Calu3 (cell line): ENCODE measurements at places on chromosomes 3 and 15. TPM values are rescaled to one million over a fixed set of nuclear protein-coding genes. Genes with fewer than 3 reads are reported as not detected.

Gene CCR1
- total RNA-seq, result 0.87 and 2.2 TPM in 2 replicates

Gene C3orf49
- total RNA-seq, result not detected in 2 replicates

Gene CYP11A1
- not detected in 2 replicates for total RNA-seq

Gene SH2D7
- not detected in 2 replicates for total RNA-seq

Gene ZNF710
- total RNA-seq, result 14.3 and 15.4 TPM in 2 replicates

Gene DOCK3
- 0.19 and 0.34 TPM in 2 replicates for total RNA-seq

Gene EPHA3
- total RNA-seq, result 28.8 and 31.6 TPM in 2 replicates

Gene CKMT1A
- total RNA-seq, result 0.66 and 1.2 TPM in 2 replicates

Gene CPN2
- not detected in 2 replicates for total RNA-seq

Gene UCN2
- 0.34 and 0.94 TPM in 2 replicates for total RNA-seq

Gene RASL12
- 0.12 and 0.39 TPM in 2 replicates for total RNA-seq

Gene PTPRG
- total RNA-seq, result 0.35 and 1.1 TPM in 2 replicates

Gene TSPAN3
- 404 and 463 TPM in 2 replicates for total RNA-seq

Gene C15orf62
- 0.56 and 0.64 TPM in 2 replicates for total RNA-seq

Gene HES1
- 141 and 160 TPM in 2 replicates for total RNA-seq

Gene C3orf80
- 2.5 and 3.0 TPM in 2 replicates for total RNA-seq
